Activated gamma-delta T cell (primary cell): ENCODE measurements at places on chromosomes 5 and 9.

- no peak for DNase-seq
Observed at GRCh38 chr9:121478816-121479676, 20.6 kb downstream of the GGTA1 start.

GRCh38 chr5:119269061-119269944 is 86.5 kb upstream of the TNFAIP8 start:
- no peak for DNase-seq

DNA sequence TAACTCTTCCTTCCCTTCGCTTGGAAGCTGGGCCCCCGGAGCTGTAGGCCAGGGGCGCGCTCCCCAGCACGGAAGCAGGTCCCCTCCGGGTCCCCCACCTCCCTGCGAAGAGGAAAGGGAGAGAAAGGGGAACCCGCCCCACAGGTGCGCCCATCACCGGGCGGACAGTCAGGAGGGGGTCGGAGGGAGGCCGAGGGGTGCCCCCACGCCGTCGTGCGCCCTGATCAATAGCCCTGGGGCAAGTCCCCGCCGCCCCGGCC is 793 bp downstream of the AGPAT2 start:
- DNase-seq = no peak

GRCh38 chr5:87872986-87873385 is 395.7 kb downstream of the TMEM161B start:
- no peak for DNase-seq

DNA sequence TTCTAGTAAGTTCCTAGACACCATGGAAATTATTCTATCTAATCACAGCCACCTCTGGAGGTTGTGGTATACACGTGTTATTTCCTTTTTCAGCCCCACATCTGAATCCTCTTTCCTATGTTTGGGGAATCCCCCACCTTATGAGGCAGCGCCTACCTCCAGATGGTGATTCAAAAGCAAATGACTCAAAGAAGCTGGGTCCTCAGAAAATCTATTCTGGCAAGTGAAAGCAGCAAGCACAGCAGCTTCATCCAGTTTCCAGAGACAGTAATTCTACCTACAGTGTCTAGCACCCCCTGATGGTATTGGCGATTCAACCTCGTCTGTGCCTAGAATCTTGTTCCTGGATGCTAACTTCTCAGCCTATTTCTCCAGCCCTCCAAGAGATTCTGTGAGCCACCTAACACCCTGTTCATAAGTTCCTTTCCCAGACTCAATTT is 43.0 kb downstream of the STRBP start:
- no peak for DNase-seq

DNA sequence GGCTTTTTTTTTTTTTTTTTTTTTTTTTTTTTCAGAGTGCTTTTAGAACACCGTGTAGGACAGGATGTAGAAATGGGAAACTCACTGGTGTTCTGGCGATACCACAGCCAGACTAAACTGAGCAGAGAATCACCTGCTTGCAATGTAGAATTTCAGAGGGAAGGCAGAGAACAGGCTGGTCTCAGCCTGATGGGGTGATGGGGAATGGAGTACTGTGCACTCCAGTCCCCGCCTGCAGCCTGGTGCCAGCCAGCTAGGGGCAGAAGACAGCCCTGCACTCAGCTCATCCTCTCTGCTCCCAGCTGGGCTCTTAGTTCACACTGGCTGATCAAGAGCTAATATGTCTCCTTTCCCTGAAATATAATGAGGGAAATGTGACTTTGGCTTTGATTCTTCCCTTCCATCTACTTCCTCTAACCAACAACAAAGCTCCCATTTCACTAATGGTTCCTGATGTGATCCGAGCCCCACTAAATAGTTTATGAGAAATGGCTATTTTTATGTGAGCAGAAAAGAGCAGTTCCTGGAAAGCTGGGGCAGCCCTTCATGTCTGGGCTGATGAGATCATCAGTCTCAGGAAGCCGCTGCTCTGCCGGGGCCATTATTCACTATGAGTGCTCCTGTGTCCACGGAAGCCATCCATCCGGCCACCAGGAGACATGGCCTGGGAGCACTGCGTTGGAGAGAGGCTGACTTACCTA is 209.7 kb downstream of the GADD45G start:
- no peak for DNase-seq

GRCh38 chr9:81431641-81432040 is 257.7 kb downstream of the TLE1 start:
- no peak for DNase-seq

GRCh38 chr5:77946381-77947040 is 170.4 kb upstream of the TBCA start:
- no peak for DNase-seq

GRCh38 chr5:150665044-150665443 is 4.0 kb downstream of the MYOZ3 start:
- DNase-seq = no peak

GRCh38 chr5:7910738-7911428 is 41.9 kb downstream of the MTRR start:
- no peak for DNase-seq

GRCh38 chr5:140678993-140679392 is 5.6 kb upstream of the DND1 start:
- no peak for DNase-seq

DNA sequence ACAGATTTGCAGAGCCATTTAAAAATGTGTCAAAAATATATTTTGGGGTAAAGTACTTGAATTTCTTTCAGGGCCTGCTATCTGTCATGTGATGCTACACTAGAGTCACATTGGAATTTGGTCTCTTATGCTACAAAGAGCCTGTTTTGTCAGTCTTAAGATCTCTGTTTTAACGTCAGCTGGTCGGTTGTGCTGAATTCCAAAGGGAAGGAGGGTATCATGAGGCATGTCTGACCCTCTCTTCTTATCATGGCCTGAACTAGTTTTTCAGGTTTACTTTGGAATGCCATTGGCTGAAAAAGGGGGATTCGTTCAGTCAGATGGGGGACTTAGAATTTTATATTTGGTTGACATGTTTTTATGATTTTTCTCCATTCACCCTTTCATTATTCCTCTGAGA is 290.6 kb downstream of the CD180 start:
- no peak for DNase-seq

- no peak for DNase-seq
Observed at GRCh38 chr5:113447498-113448050, 12.8 kb upstream of the TSSK1B start.

DNA sequence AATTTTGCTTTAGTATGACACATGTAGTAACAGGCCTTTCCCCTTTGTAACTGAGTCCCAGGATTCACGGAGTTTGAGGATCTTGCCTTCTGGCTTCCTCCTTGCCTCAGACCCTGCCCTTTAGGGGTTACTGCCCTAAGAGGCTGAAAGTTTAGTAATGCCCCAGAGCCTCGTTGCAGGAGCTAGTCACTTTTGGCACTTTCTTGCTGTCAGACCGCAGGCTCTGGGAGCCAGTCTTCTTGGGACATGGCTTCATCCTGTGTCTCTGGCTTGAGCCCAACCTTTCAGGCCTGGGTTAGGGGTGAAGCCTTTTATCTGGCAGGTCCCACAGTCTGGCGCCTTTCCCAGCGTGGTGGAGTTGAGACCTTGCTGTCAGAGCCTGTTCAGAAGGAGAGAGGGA is 185.6 kb upstream of the DMRT1 start:
- no peak for DNase-seq

GRCh38 chr5:176664886-176665285 is 17.6 kb downstream of the TSPAN17 start:
- no peak for DNase-seq

- no peak for DNase-seq
Observed at GRCh38 chr9:1916095-1916494, 99.1 kb upstream of the SMARCA2 start.

GRCh38 chr5:150284311-150284710 is 5.3 kb downstream of the CAMK2A start:
- DNase-seq = no peak

DNA sequence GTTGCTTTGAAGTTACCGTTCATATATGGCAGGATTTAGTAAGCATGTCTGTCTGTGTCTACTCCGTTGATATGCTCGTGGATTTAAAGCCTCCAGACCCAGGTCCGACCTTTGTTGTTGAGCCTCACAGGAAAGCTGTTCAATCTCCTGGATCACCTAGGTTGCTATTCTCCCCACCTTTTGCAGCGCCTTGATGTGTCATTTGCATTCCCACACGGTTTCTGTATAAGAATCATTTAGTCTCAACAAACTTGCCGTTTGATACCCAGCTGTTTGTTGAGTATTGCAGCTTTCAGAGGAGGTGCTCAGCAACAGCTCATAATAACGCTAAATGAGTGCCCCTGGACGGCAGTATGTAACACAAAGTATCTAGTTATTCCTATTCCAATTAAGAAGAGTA is 1.2 kb upstream of the ADGRV1 start:
- DNase-seq = no peak

- no peak for DNase-seq
Observed at GRCh38 chr5:78781611-78782286, 133.2 kb upstream of the LHFPL2 start.

GRCh38 chr5:7261049-7261448 is 134.9 kb upstream of the ADCY2 start:
- DNase-seq = no peak

DNA sequence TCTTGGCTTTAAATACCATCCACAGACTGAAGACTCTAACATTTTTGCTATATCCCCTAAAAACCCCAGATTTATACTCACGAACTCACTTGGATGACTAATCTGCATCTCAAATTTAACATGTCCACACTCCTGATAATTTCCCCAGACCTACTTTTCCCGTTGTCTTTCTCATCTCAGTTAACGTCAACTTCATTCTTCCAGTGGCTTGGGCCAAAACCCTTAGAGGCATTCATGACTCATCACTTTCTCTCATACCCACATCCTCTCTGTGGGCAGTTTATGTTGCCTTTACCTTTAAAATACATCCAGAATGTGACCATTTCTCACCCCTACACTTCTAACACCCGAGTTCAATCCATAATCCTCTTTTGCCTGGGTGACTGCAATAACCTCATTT is 96.7 kb downstream of the EDIL3 start:
- DNase-seq = no peak

- DNase-seq = no peak
Observed at GRCh38 chr5:36755342-36755741, 121.2 kb upstream of the NIPBL start.

DNA sequence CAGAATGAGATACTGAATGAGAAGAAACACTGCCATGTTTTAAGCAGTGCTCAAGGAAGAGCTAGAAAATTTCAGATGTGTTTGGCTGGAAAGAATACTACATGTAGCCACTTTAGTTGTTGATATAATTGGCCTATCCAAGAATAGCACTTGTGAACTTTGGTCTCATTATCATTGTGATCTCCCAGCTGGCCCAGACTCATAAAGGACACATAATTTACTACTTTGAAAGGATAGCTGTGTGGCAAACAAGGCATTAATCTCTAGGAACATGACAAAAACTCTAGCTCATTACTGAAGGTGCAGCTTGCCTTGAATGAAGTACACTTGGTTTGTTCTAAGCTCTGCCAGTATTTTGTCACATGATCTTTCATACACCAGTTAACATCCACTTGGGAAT is 356.3 kb downstream of the CSNK1G3 start:
- no peak for DNase-seq

GRCh38 chr9:113349445-113350094 is at the start of gene BSPRY:
Gene BSPRY (plus strand): TSS chr9:113349541. CDS start chr9:113349580, 39 bp downstream.
- DNase-seq = peak; percentile 20

DNA sequence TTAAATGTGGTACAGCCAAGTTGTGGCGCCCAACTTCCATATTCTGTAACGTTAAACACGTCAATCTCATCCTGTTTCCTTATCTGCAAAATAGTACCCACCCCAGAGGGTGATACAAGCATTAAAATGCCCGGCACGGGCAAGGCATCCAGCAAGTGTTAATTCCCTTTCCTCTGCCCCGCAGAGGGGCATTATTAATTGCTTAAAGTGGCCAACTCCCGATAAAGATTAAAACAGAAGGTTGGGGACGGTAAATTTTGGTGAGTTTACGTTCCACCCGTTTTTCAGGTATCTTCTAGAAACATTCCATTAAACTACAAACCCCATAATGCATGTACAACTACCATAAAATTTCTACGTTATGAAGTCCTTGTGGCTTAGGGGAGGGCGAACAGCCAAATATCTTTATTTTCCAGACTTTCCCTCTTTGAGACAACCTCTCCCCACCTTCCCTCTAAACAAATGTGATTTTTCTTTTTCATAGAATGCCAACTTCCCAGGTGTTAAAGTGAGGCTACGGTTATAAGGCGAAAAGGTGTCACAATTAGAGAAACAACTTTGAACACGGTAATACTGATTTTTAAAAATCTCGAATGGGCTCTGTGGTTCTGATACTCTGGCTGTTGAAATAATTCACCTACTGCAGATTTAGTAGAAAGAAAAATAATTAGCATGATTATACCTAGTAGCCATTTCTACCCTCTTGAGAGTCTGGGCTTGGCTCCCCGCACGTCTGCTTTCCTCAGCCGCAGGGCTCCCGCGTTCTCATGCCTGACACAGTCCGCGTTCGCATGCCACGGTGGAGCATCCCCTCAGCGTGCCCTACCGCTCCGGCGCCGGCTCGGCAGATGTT is 1.2 kb upstream of the GPBP1 start:
- no peak for DNase-seq

DNA sequence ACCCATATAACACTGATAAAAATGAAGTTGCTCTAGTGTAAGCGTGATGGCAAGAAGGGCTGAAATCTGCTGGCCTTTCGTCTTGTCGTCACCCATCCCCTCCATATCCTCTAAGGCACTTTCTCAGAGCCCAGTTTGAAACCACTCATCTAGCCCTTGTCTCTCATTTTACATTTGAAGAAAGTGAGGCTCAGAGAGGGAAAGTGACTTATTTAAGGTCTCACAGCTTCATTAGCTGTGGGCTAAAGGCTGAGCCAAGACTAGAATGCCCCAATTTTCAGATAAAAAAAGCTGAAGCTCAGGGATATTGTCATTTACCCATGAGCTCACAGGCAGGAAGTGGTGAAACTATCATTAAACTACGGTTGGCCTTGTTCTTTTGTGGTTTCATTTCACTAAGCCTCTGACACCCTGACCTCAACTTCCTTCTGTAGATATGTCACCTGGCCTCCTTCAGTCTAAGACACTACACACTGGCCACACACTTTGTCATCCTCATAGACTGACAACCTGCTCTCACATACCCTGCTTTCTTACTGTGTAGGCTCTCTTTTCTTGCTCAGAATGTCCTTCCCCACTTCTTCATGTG is 176.7 kb upstream of the DMAC1 start:
- DNase-seq = no peak

GRCh38 chr5:16862777-16863176 is 73.3 kb downstream of the MYO10 start:
- no peak for DNase-seq

DNA sequence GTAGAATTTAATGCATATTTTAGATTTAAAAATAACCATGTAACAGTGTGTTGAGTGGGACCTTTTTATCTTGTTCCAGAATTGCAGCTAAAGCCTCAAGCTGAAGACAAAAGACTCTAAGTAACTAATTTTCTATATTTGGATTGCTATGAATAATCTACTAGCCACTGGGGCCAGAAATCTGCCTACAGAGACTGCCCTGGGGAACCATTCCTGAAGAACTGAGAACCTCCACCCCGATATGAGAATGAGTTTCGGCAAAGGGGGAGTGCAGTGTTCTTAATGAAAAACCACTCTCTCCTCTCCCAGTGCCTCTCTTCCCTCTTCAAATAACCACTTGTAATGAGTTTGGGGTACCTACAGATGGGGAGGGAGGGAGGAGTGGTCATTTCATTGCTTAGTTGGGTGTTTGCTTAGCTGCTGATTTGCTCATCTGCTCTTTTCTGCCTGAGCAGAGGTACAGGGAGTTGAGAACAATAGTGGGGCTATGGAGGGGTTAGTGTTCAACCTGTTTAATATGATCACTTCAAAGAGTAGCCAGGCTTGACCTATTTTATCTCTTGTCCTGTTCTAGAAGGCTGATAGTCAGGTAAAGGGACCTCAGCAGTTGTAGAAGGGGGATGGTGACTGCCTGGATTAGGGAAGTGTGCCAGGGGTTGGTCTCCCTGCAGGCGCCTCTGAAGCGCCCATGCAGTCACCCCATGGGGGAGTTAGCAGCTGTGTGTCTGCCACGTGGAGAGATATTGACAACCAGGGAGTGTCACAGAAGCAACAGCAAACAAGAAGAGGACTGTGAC is 47.7 kb downstream of the ATG10 start:
- DNase-seq = no peak
